ENCODE measurements at places on chromosomes 3 and 15.

GRCh38 chr3:195133462-195133861 is 137.5 kb downstream of the XXYLT1 start:
- DNase-seq, result peak; percentile 41

DNA sequence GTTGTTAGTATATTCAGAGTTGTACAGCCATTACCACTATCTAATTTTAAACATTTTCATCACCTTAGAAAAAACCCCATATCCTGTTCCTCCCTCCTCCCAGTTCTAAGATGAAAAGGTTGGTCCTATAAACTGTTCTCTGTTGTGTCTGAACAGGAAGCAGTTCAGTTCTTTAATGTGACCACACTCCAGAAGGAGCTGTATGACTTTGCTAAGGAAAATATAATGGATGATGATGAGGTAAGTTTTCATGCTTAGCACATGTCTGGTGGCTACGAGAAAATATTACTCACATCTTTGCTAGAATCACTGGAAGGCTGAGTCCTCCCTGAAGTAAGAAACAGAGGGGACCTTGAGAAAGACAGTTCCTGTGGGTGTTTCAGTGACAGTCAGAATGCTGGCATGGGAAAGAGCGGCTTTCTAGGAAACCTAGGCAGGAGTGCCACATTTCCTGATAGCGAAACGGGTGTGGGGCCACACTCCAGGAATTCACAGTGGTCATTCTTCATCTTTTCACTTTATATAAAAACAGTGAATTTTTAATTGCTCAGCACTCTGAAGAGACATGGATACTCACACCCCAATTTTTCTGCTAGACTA is 20.3 kb downstream of the CRTAP start:
- DNase-seq, result no peak

GRCh38 chr3:136651581-136651980 is 100.6 kb downstream of the STAG1 start:
- DNase-seq, result no peak

DNA sequence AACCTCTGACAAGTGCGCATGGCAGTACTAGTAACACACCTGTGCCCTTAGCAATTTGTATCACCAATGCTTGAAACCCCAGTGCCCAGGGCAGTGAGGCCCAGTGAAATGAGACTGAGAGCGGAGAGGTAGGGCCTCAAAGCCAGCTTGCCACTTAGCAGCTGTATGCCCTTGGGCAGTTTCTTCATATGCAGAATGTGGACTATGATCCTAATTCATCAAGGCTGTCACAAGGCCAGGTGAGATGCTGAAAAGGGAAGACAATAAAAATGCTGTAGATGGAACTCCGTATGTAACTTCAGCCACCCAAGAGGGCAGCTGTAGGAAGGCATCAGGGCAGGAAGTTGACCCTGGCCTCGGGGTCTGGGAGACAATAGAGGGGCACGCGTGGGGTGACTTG is 74.4 kb downstream of the KY start:
- no peak for DNase-seq

GRCh38 chr3:64837986-64838735 is 150.4 kb upstream of the ADAMTS9 start:
- DNase-seq, result no peak

DNA sequence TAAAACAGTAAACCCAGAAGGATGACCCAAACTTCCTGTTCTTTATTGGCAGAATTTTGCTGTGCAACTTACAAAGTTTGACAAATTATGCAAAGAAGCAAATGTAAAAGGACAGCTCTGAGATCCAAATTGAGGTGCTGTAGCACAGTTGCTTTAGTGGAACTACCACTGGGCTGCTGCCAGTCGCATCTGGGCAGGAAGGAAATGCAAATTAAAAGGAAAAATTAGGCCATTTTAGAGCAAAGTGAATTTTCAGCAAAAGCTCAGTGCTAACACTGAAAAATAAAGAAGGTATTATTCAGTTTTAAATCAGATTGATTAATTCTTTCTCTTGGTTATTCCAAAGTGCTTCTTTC is 104.5 kb downstream of the ZMAT3 start:
- no peak for DNase-seq

DNA sequence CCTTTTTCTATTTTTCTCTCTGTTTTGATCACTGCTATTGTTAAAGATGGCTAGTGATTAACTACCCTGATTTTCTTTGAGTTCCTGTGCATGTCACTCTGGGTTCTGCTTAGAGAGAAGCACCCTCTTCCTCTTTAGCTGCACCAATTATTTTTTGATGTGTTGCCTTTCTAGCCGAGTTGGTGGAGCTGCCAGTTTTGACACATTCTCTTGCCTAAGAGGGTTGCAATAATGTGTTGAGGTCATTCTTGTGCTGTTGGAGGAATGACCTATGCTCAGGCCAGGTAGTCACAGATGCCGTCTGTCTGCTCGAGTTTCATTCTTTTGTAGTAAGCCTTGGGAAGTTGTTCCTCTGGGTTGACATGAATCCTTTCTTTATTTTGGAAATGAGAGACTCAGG is 84.6 kb upstream of the DPH6 start:
- DNase-seq, result no peak

Measured in stimulated activated CD4-positive, alpha-beta T cell treated with anti-CD3 and anti-CD28 coated beads, Interleukin-4, amount 100 ng/mL, for 1 hour (primary cell).